Effector memory CD8-positive, alpha-beta T cell (primary cell): ENCODE measurements at places on chromosomes 5 and 9.

- peak; percentile 51 for DNase-seq
Observed at GRCh38 chr5:1479581-1480188, 34.4 kb upstream of the SLC6A3 start.

DNA sequence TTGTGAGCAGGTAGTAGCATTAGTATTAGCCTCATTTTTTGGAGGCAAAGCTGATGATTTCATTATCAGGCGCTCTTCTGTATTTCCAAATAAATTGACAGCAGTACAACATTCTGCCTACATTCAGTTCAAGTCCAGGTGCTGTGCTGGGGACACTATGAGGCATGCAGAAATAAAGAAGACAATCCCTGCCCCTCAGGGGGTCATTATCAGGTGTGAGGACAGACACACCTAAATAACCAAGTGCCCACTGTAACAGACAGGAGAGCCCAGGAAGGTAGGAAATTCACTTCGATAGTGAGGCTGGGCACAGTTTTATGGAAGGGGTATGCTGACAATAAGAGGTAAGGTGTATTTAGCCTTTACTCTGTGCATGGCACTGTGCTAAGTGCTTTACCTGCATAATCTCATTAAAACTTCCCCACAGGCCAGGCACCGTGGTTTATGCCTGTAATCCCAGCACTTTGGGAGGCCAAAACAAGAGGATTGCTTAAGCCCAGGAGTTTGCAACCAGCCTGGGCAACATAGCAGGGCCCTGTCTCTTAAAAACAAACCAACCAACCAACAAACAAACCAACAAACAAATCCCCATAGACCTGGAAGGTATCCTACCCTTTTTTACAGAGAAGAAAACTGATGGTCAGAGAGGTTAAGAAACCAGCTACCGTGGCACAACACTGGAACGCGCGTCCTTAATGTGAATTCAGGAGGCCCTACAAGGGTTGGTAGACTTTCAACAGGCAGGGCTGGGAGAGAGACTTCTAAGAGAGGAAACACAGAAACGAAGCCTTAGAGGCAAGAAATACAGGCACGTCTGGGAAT is 17.5 kb upstream of the GPX3 start:
- DNase-seq: no peak

GRCh38 chr5:116885825-116886224 is 311.2 kb upstream of the SEMA6A start:
- DNase-seq: no peak

GRCh38 chr5:74067748-74068541 is 441.9 kb downstream of the ARHGEF28 start:
- no peak for DNase-seq

GRCh38 chr9:68690088-68690487 is 15.0 kb upstream of the PIP5K1B start:
- no peak for DNase-seq

- DNase-seq: no peak
Observed at GRCh38 chr5:1033178-1033577, 24.6 kb downstream of the NKD2 start.

DNA sequence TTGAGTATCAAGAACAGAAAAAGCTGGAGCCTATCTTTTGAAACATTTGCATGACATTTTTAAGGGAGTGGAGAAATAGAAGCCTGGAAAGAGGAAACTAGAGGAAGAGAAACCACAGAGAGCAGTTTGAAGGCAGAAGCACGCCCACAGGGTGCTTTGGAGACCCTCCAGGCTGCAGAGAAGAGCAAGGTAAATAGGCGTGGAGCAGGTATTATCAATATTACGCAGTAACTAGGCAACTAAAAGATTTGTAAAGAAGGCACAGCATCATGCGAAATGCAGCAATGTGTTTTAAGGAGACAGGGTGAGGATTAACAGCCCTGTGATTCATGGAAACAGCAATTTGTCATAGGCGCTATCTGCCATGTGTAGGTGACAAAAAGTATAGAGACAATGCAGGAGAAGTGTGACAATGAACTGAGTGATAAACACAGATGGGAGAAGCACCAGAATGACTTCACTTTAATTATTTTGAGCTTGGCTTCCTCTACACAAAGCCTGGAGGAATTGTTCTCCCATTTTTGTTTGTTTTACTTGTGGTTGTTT is 281.2 kb downstream of the BRINP1 start:
- DNase-seq: no peak

GRCh38 chr5:164573397-164573796 is 1068.0 kb downstream of the MAT2B start:
- DNase-seq: no peak

DNA sequence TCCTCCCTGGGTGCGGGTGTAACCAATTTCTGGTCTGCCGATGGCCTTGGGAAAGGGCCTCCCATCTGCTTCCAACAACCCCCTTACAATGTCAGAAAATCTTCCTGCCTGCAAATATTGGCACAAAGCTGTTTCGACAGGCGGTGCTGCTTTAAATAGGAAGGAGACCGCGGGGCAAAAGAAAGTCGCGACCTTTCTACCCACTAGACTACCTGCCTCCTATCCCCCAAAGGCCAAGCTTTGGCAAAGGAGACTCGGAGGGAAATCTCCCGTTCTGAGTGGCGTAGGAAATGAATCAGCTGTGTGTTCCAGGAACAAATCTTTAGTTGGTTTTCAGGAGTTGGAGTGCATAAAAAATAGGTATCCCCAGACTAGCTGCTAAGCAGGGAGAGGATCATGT is 36.8 kb upstream of the NFIB start:
- DNase-seq: no peak

DNA sequence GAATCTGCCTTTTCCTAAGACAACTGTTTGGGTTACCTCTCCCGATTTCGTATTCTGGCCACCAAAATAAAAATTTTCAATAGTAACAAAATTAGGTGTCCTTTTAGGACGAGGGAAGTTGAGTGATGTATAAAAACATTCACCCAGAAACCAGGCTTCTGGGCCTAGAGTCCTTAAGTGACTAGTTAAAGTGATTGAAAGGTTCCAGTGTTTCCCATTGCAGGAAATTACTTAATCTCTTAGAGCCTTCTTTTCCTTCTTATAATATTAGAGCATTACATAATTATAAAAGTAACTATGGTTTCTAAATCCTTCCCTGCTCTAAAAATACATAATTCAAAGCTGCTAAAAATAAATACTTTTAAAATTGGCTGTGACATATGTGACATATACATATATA is 7.3 kb downstream of the MCIDAS start:
- no peak for DNase-seq

- no peak for DNase-seq
Observed at GRCh38 chr9:8255850-8256249, 456.3 kb upstream of the DMAC1 start.

GRCh38 chr9:132560616-132561202 is 21.7 kb upstream of the BARHL1 start:
- no peak for DNase-seq

- no peak for DNase-seq
Observed at GRCh38 chr9:89755821-89756220, 151.0 kb downstream of the GADD45G start.

- no peak for DNase-seq
Observed at GRCh38 chr9:32627394-32627954, 8.0 kb downstream of the TAF1L start.

DNA sequence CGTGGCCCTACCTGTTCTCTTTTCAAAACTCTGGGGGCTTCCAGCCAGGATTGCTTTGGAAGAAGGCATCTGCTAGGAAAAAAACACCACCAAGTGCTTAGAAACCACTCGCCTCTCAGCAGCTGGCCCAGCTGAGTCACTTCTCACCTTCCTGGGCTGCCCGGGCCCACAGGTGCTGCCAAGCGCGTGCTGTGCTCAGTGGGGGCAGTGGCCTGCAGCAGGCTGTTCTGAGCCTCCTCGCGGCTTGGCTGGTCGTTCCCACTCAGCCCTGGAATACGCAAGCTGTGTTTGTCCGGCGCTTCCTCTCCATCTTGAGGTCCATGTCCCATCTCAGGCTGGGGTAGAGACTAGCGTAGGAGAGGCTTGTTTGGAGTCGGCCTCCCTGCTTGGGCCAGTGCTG is 102.5 kb upstream of the FCN2 start:
- no peak for DNase-seq

- no peak for DNase-seq
Observed at GRCh38 chr9:93580654-93581380, 4.4 kb downstream of the PHF2 start.

DNA sequence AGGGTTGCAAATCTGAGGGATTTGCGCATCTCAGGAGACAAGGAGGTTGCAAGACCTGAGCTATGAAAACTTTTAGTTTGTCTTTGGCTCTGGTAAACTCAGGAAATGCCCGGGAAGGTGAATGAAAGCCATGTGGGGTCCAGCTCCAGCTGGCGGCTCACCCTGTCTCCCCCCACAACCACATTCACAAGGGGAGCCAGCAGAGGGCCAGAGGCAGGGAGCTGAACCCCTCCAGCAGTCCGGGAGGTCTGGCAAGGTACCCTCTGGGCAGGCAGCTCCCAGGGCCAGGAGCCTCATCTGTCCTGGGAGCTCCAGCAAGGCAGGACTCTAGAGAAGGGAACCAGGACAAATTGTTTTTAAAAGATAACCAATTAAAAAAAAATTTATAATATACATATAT is 2.5 kb upstream of the FGFR4 start:
- no peak for DNase-seq

DNA sequence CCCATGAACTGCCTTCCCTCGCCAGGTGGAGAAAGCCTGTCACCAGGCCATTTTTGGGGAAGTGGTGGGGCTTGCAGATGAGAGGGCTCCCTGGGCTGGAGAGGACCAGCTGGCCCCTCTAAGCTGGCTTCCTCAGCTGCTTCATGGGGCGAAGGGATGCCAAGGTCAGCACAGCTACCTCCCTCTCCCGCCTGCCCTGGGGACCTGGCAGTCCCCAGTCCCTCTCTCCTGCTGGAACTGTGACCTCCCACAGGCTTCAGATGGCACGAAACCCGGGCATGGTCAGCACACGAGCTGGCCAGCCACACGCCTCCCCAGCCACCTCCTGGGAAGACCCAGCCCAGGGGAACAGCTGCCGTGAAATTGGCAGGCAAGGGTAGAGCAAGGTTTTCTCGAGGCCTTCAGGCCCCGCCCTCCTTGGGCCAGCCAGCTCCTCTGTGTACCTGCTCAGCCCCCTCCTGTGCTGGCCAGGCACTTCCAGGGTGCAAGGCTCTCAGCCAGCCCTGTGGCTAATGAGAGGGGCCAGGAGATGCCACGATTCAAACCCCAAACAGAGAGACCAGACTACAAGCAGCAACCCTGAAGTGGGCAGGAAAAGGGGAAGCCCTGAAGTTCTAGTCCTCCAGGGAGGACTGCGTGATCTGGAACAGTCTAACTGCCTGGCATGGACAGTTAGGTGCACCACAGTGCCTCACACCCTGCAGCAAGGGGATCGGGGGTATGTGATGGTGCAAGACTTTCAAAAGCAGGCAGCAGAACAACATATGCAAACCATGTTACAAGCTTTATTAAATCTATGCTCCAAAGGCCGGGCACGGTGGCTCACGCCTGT is 12.9 kb downstream of the PLPP7 start:
- no peak for DNase-seq

DNA sequence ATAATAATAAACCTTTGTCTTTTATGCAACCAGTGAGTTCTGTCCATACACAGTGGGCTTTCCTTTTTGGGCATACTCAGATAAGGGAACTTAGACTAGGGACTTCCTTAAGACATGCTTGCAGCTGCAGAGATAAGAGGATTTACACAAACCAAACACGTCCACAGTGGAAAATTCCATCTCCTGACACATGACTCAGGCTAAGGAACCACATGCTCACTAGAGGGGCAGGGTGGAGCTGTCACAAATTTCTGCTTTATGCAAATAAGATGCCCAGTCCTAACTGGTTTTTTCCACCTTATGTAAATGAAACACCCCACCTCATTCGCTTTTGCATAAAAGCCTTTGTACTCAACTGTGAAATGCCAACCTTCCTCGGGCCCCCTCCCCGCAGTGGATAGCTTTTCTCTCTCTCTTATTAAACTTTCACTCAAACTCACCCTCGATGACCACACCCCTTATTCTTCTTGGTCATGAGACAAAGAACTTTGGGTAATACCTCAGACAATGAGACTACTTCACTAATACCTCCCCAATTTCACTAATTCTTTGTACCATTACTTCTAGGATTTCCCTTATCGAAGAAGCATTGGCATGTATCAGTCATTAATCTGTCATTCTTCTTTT is 170.3 kb upstream of the FTMT start:
- DNase-seq: no peak

DNA sequence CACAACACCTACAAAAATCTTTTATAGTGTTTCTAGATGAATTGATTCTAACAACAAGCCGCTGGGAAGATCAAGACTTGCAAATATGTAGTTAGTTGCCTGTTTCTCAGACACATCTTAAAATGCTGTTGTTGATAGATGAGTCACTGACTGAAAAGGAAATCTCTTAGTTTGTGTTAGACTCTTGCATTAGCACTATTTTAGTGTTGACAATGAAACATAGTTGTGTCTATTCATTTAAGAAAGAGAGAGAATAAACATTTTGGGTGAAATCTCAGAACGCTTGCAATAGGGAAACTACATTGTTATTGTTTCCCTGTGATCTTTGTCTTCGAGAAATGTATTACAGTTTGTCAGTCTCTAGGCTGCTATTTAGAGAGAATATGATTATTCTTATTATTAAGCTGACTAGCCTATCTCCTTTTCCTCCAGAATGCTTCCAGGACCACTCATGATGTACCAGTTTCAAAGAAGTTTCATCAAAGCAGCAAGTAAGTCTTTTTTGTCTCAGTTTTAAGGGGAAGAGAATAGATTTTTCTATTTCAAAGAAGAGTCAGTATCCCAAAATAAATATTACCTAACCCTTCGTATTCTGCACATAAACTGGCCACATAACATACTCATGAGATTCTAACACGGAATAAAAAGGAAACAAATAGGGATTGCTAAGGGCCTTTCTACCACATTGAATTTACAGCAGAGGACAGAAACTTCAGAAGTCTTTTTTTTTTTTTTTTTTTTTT is 285.6 kb downstream of the ARHGAP26 start:
- no peak for DNase-seq
